D341Med (cell line): ENCODE measurements at places on chromosomes 5 and 9.
A peak's percentile ranks its signal among the peaks of the same experiment; 100 is the strongest.

- DNase-seq = no peak
Observed at GRCh38 chr5:54742417-54742891, 224.9 kb downstream of the SNX18 start.

- DNase-seq = no peak
Observed at GRCh38 chr9:71607461-71607881, 160.8 kb downstream of the CEMIP2 start.

GRCh38 chr5:16617274-16617968 lies 624 bp upstream of the RETREG1 start:
- DNase-seq = peak; percentile 25

DNA sequence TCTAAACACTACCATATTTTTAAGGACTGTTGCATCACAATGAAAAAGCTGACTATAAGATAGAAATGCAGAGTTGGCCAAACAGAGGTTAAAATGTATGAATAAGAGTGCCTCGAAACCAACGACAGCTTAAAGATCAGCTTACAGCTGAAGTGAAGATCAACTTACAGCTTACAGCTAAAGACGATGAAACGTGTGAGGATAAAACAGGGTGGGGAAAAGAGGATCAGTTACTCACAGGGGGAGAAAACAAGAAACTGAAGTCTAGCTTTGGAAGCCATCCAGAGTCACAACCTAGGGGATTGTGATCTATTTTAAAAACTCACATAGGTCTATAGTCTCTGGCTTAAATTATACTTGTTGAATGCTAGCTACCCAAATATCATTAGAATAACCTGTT lies 220.0 kb downstream of the SNCAIP start:
- DNase-seq = peak; percentile 44

- no peak for DNase-seq
Observed at GRCh38 chr9:38700695-38701094, 19.2 kb downstream of the FAM240B start.

GRCh38 chr5:53991942-53992341 lies 318.4 kb downstream of the ARL15 start:
- no peak for DNase-seq

- DNase-seq = no peak
Observed at GRCh38 chr5:130110328-130110727, 206.1 kb downstream of the CHSY3 start.

GRCh38 chr5:57191986-57192385 lies 18.1 kb downstream of the GPBP1 start:
- no peak for DNase-seq

DNA sequence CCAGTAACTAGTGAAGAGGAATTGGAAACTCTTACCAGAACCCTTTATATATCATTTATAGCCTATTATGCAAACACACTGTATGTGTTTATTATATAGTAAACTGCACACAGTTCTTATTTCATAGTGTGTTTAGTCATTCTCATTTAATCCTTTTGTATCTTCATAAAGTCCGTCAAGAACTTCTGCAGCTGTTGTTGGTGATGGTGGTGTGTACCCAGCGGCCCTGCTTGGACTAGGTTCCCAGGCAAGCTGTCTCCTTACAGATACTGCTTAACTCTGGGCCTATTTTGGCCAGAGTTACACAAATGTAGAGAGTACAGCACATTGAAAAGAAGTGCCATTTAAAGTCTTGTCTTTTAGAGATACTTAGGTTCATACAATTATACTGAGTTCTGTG lies 231.9 kb downstream of the NDUFS4 start:
- no peak for DNase-seq

GRCh38 chr5:173971681-173972345 lies 17.2 kb upstream of the C5orf47 start:
- no peak for DNase-seq

- DNase-seq = no peak
Observed at GRCh38 chr5:118450554-118451332, 537.6 kb downstream of the DTWD2 start.

DNA sequence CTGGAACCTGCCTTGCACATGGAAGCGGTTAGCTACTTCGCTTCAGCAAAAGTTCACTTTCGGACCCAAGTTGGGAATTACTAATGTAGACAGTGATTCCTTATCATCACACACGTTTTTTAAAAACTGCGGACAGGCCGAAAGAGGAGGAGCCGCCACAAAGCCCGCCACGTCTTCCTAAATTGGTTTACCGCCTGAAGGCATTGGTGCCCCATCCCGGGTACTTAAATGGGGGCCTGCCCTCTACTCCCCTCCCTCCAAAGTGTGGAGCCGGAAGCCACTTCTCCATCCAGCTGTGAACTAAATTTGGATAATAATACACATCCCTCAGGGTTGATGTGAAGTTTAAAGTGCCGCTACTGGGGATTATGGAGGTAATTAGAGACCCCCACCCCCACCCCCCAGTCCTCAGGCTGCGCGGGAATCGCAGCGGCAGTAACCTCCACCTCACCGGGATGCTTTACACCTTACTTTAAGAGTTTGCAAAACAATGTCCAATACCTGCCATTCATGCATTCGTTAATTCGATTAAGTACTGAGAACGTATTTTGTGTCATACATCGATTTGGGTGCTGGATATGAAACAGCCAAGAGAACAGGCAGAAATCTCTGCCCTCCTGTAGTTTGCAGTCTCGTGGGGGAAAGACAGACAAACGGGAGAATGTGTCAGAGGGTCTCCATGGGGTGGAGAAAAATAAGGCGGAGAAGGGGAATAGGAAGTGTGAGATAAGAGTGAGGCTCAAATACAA lies 937 bp upstream of the MACROH2A1 start:
- no peak for DNase-seq

- DNase-seq = peak; percentile 54
Observed at GRCh38 chr5:112551419-112552032, 132.4 kb upstream of the EPB41L4A start.

DNA sequence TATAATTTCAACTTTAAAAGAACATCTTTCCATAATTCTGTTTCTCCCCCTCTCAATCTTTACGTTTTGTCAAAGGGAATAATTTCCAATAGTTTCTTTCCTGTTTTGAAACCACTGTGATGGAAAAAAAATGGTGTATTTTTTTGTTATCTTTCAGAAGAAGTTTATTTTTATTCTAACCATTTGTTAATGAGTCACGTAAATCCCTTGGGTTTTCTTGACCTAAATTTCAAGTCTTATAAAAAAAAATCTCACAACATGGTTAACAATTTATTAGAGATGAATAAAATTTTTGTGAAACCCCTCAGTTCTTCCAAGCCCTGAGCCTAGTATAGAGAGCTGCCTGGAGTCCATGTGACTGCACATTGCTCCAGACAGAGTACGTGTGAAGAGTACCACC lies 106.1 kb upstream of the FBXL17 start:
- no peak for DNase-seq

GRCh38 chr5:174491761-174492350 lies 232.5 kb upstream of the MSX2 start:
- DNase-seq = no peak

DNA sequence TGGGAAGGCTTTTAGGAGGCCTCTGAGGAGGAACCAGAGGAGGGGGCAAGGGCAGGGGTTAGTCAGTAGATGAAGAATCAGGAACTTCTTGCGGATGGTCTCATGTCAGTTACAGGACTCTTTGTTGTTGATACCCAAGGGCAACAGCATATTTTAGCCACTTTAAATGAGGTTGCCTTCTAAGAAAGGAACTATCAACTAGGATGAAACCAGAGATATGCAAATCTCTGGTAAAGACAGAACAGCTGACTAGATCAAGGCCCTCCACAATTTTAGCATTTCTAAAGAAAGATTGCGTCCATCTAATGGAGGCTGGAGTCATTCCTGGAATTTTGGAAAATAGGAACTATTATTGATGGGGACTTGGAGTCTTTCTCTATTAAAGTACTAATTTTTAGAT lies 57.7 kb upstream of the KLF4 start:
- DNase-seq = no peak
